Muscle of back (tissue), 13 donors: ENCODE measurements at places on chromosomes 12 and 14.
A peak's percentile ranks its signal among the peaks of the same experiment; 100 is the strongest.

DNA sequence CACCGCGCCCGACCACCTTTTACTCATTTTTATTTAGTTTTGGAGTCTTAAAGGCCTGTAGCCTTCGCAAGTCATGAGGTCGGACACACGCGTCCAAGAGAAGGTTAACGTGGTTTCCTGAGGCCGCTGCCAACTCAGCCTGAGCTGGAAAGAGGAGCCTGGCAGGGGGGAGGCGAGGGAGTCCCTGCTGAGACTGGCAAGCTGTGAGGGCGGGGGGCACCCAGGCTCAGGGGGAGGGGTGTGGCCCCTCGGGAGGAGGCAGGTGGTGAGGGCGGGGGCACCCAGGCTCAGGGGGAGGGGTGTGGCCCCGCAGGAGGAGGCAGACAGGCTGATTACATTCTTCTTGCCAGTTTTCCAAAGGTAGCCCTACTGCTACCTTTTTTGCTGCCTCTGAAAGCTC, 143.2 kb downstream of the PIWIL1 start:
- no peak for DNase-seq

GRCh38 chr12:62537551-62537950, 70.9 kb downstream of the MON2 start:
- peak; percentile 8 for DNase-seq

DNA sequence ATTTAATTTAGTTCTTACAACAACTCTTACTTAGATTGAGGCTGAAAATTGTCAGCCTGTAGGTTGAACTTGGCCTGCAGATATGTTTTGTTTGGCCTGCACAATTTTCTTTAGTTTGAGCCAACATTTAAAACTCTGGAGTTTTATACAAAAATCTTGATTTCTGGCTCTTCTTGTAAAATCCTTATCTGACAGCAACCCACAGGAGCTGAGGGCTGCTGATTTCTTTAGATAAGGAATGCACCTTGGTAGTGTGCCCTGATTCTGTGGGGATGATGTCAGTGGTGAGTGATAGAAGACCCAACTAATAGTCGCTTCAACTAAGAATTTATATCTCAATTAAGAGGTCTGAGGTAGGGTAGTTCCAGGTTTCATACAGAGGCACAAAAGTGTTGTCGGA, 49.5 kb downstream of the SOCS2 start:
- no peak for DNase-seq

GRCh38 chr12:87382959-87383566, 646.1 kb downstream of the C12orf50 start:
- DNase-seq: no peak

DNA sequence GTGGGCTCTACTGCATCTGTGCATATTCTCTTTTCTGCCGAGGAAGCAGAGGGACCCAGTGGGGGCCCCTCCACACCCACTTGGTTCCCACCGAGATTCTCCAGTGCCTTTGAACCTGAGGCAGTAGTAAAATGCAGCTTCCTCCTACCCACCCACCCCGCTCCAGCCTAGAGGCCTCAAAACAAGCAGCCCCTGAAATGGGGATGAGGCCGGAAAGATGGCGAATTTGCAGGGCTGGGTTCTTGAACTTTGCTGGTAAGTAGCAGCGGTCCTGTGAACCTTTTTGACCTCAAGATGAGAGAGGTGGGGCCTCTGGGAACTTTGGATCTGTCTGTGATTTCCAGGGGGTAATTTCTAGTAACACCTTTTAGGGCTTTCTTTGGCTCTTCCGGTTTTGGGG, 15.4 kb downstream of the PLEKHG3 start:
- DNase-seq: no peak

- DNase-seq: peak; percentile 56
These were observed 94.1 kb downstream of the FBXL14 start for GRCh38 chr12:1500095-1500801.

DNA sequence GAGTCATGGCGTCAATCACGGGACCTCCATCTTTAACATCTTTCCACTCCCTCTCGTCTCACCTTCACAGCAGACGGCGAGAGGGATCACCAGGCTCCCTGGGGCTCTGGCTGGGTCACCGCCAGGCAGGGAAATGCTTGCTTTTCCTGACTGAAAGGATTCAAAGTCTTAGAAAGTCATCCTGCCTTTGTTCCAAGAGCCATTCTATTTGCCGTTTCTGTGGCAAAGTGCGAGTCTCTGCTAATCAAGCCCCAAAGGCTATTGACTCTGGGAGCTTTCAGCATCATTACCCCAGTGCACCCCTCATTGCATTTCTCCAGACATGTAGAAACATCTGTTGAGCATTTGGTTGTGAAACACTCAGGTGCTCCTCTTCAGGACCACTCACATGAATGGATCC, 69.6 kb downstream of the GSC start:
- no peak for DNase-seq

DNA sequence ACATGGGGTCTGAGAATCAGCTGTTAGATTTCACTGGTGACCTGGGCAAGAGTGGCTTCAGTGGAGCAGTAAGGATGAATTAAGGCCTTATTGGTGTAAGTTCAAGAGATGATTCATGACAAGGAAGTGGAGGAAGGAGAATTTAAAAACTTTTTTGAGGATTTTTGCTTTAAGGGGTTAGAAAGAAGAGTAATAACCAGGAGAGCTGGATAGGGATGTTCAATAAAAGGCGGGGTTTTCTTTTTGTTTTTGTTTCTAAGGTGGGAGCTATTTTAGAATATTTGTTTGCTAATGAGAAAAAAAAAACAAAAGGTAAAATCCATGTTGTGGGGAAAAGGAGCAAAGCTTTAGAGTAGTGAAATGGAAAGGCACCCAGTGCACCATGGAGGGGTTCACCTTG, 15.2 kb upstream of the TUBA1B start:
- DNase-seq: no peak

DNA sequence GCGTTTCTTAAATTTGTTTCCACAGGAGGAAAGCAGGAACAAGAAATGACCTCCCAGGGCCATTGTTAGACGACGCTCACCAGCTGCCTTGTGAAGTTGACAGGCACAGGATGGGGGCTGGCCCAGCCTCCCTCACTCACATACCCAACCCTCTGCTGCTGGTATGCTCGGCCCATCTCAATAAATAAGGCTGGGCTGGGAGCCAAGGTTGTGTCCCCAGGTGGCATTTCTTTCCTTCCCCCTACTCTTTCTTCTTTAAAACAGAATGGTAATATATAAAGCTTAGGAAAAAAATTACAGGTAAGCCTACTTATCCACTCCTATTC, 93.0 kb downstream of the ACTN1 start:
- no peak for DNase-seq

DNA sequence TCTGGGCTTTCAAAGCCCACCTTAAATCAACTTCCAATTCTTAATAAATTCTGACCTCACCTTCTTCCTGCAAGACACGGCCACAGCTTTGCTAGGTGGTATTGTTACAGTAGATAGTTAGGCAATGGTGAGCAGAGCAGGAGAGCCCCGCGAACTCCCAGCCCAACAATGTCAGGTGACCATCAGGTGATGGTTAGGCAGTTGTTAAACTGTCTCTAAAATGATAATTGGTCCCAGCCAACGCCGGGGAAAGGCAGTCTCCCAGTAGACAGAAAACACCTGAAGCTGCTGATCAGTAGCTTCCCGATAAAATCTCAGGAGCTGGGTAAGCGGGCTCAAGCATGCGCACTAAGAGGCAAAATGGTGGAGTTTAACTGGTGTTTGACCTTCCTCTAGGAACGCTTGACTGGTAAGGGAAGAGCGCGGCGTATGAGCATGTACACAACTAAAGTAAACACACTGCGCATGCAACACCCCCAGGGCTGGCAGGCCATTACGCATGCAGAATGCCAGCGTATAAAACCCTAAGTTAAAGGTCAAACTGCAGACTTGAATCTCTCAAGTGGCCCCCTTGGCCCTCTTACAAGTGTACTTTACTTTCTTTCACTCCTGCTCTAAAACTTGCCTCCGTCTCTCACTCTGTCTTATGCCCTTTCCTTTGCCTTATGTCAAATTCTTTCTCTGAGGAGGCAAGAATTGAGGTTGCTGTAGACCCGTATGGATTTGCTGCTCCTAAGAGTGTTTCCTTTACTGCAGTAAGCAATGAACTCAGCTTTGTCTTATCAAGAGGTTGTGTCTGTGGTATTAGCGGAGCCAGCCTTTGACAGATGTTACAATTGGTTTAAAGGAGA, 113.5 kb downstream of the C12orf75 start:
- DNase-seq: no peak

- DNase-seq: no peak
These were observed 1.1 kb downstream of the LIN52 start for GRCh38 chr14:74085828-74086227.

- DNase-seq: no peak
These were observed 93.4 kb downstream of the GPATCH2L start for GRCh38 chr14:76245097-76245496.

GRCh38 chr12:104422441-104422840, 34.3 kb upstream of the CHST11 start:
- no peak for DNase-seq

DNA sequence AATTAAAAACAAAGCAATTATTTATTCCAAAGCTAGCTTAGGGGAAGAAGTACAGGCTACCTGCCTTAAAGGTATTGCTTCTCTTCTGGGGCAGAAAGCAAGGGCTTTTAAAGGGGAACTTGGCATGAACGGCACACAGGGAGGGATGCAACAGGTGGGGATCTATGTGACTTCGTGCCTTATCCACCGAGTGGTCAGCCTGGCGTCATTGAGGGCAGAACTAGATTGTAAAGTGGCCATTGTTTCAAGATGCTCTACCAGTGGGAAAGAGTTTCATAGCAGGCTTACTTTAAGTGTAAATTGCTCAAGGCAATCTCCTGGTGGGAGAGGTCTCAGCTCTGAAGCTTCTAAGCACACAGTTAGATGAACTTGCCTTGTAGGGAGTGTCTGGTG, 360.4 kb downstream of the ATP23 start:
- DNase-seq: no peak

DNA sequence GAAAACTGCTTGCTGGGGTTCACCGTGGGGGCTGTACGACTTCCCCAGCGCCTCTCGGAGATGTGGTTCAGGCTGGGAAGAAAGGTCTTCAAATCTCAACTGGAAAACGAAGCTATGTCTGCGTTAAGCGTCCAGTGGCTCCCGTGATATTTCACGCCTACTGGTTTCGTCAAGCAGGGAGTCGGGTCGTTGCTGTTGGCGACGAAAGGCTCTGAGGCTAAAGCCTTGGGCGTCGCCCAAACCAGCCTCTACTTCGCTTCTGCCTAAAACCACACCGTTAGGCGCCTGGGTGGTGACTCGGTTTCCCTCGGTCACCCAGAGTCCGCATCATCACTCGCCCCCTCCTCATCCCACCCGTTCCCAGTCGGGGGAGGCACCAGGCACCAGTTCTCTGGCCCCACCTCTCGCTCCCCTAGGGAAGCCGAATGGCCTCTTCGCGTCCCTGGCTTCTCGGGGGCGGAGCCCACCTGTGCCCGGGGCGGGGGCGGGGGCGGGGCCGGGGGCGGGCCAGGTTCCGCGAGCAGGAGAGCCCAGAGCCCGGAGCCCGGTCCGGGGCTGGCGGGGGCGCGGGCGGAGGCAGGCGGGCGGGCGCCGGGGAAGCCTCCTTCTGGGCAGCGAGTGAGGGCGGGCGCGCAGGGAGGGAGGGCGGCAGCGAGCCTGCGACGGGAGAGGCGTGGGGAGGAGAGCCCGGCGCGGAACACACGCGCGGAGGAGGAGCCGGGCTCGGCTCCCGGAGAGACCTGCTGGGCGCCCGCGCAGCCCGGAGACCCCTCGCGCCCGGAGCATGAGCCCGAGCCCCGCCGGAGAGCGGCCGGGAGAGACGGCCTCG, at the start of gene B4GALNT3:
B4GALNT3 (plus strand) TSS at position 510 of the 829 bp plus-strand sequence. CDS start 438 bp downstream, outside the sequence.
- DNase-seq: peak; percentile 66

DNA sequence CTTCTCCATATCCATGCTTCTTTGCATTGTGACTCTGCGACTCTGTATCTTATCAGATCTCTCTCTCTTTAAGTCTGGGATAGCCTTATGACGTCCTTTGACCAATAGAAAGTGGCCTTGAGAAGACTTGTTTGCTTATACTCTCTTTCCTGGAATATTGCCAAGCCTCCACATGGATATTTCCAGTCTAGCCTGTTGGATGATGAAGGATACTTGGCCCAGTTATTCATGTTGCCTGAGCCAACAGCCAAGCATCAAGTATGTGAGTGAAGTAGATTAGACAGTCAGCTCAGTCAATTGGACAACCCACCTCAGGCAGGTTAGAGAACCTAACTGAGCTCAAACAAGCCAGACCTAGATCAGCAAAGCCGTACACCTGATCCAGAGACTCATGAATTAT, 864.2 kb upstream of the MGAT4C start:
- no peak for DNase-seq

DNA sequence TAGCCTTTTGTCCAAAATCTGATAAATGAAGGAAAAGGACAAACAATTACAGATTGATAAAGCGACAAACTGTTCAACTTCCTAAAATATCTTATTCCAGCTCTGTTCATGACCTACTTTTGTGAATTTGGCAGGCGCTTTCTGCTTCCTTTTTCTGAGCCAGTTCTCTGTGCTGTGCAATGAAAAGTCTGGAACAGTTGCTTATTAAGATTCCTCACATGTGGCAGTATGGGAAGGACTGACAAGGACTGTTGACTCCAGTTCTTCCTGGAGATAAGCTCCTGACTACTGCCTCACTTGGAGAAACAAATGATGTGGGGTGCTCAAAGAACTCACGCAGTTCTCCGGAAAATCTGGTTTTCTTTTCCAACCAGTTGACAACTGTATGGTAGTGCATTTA, 58.3 kb upstream of the ANP32D start:
- DNase-seq: peak; percentile 52

GRCh38 chr12:109592905-109593272, 19.3 kb downstream of the MVK start:
- peak; percentile 44 for DNase-seq
